ENCODE measurements at places on chromosomes 1 and 21.

DNA sequence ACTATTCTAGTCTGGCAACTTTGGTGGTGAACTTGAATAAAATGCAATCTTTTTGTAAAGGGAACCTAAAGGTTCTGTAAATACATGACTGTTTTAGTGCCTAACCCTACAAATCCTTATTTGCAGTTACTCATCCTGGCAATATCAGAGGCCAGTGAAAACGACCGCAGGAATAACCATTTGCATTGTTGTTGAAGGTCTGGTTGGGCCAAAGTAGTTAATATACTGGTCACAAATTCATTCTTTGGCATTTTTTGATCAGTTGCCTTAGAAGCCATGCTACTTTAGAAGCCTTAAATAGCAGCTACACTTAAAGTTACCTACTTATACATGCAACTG lies 93.7 kb downstream of the AHCTF1 start:
- no peak for DNase-seq

- DNase-seq, result no peak
Measured at GRCh38 chr1:161987872-161988271, 35.8 kb downstream of the OLFML2B start.

DNA sequence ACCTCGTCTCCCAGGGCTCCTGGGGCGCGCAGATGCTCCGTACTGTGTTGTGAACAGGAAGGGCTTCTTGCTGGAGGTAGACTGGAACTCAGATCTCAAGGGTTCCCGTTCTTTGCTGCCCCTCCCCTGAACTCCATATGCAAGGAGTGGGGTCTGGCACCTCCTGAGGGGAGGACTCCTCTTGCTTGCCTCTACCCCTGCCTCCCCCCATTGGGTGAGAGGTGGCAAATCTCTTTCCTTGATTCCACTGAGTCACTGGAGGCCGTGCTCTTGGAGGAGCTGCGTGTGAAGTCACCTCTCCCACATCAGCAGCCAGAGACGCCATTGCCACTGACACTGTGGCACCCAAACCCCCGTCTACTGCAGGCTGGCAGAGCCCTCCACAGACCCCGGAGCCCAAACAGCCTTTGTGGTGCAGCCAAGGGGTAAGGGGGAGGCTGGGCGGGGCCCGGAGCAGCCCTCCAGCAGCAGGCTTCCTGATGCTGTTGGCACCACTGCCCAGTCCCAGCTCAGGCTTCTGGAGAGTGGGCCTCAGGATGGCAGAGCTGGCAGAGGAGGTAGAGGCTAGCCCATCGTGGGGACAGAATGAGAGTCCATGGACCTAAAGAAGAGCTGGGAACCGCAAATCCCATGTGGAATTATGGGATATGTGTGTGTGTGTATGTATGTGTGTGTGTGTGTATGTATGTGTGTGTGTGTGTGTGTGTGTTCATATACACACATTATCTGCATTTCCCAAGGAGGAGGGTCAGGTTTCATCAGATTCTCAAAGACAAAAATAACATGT lies 104.9 kb upstream of the RUNX3 start:
- DNase-seq, result no peak

DNA sequence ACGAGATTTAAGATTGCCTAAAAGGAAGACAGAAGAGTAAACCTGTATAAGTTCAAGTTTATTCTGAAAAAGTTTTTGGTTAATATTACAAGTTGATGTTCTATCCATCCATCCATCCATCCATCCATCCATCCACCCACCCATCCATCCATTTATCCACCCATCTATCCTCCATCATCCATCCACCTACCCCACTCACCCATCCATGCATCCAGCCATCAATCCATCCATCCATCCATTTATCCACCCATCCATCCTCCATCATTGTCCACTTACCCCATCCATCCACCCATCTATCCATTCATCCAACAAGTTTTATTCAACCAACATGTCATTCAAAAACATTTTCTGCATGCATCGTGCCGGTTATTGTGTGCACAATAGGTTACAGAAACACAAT lies 89.3 kb downstream of the ZBTB18 start:
- DNase-seq, result no peak

GRCh38 chr1:203743091-203743571 lies 21.9 kb upstream of the LAX1 start:
- no peak for DNase-seq
